ENCODE measurements at places on chromosomes 13 and 19.

- H3K4me3 ChIP-seq, result no peak overlapping the region
These were observed 102.7 kb downstream of the SIPA1L3 start for GRCh38 chr19:38009650-38010242.

DNA sequence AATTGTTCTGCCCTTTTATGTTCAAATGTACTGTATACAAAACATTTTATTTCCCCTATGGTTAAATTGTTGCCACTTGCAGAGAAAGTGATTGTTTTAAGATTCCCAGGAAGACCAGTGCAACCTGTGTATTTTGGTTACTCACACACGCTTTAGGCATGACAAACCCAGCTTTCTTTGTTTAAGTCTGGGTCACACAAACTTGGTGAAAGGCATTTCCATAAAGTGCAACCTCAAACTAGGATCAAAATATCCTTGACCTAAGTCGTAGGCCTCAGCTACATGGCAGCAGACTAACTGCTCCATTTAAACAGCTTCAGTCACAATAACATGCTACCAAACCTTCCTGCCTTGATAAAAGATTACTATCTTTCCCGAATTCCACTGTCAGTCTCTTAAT lies 639.0 kb upstream of the PRR20A start:
- H3K27me3 ChIP-seq, result no peaks in the 10 kb centered on the region
- no peak overlapping the region for H3K27ac ChIP-seq
- H3K36me3 ChIP-seq, result no peaks in the 10 kb centered on the region
- H3K4me3 ChIP-seq, result no peak overlapping the region
- H3K4me1 ChIP-seq, result no peaks in the 10 kb centered on the region
- no peak for ATAC-seq

DNA sequence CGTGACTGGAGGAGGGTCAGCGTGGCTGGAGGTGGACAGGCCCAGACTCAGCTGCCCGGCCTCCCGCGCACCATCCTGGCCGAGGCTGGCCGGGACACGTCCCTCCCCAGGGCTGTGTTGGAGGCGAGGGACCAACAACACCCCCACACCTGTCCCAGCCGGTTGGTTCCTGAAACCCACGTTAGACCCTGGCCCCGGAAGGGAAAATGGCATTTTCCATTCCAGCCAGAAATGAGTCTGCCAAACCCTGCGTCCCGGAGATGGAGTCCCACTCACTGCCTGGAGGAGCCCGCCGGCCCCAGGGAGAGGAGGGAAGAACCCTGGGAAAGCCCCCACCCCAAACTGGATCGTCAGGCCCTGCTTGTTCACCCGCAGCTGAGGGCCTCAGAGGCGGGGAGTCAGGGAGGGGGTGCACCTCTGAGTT lies 4.8 kb upstream of the WDR18 start:
- peak; percentile 32 for ATAC-seq
- no peaks in the 10 kb centered on the region for H3K27me3 ChIP-seq
- H3K27ac ChIP-seq, result no peak overlapping the region

DNA sequence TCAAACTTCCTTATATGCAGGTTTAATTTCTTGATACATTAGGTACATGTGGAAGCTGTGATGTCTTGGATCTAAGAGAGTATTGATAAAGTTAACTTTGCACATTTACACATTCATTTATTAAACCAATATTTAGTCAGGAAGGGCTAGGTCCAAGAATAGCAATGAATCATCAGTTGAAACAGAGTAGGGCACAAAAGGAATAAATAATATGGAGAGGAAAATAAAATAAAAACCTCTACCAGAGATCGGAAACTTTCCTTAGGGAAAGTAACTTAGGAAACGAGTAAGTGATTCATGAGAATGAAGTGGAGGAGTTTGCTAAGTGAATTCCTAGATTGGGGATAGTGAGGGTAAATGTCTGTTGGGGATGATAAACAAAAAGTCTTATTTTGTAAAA lies 259.4 kb upstream of the DACH1 start:
- H3K36me3 ChIP-seq, result no peaks in the 10 kb centered on the region
- H3K27me3 ChIP-seq, result no peaks in the 10 kb centered on the region
- no peak overlapping the region for H3K4me3 ChIP-seq
- no peak overlapping the region for H3K27ac ChIP-seq
- no peak for ATAC-seq

- no peak for ATAC-seq
- H3K27ac ChIP-seq, result no peak overlapping the region
- no peaks in the 10 kb centered on the region for H3K4me1 ChIP-seq
- H3K4me3 ChIP-seq, result no peak overlapping the region
These were observed 741.0 kb downstream of the UQCRFS1 start for GRCh38 chr19:28471731-28472510.

GRCh38 chr19:291006-291521 lies at the start of gene PLPP2:
TSS of gene PLPP2 (minus strand) at chr19:291403. CDS start at chr19:291336, 67 bp downstream.
- H3K4me1 ChIP-seq, result peaks cover 15% of the 10 kb centered on the region
- no peak within 1 kb of the TSS for H3K4me3 ChIP-seq
- ATAC-seq, result peak; percentile 44
- no peak within 1 kb of the TSS for H3K27ac ChIP-seq
- H3K27me3 ChIP-seq, result peaks cover 75% of the 10 kb centered on the region

GRCh38 chr13:112131081-112131712 lies 64.2 kb downstream of the SOX1 start:
- no peak for ATAC-seq
- no peak overlapping the region for H3K27ac ChIP-seq
- peaks cover 13% of the 10 kb centered on the region for H3K27me3 ChIP-seq

DNA sequence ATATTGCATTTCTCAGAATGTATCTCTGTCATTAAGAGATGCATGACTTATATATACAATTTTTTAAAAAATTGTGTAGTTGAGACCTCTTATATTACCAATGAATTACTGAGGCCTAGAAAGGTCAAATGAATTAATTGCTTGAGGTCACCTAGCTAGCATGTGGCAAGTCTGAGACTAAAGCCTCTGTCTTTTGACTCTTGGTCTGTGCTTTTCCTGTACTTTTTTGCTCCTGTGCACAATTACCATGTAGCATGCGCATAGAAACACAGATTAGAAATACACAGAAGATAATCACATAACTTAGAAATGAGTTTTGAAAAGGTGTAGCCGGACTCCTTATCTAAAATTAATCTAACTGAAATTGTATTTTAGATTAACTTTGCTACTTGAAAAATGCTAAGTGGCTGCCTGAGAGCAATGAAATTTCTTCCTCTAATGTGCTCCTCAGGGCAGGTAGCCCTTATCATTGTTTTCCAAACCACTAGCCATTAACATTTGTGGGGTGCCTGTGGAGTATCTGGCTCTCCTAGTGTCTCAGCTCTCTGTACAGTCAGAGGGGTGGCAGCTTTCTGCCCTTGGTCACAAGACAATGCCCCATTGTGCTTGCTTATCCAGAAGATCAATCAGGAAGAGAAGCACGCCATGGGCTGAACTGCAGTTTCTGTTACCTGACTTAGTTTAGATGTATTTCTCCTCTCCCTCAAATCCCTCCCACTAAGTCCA lies 119.6 kb downstream of the RFC3 start:
- H3K4me3 ChIP-seq, result no peak overlapping the region
- no peak for ATAC-seq
- no peak overlapping the region for H3K27ac ChIP-seq

DNA sequence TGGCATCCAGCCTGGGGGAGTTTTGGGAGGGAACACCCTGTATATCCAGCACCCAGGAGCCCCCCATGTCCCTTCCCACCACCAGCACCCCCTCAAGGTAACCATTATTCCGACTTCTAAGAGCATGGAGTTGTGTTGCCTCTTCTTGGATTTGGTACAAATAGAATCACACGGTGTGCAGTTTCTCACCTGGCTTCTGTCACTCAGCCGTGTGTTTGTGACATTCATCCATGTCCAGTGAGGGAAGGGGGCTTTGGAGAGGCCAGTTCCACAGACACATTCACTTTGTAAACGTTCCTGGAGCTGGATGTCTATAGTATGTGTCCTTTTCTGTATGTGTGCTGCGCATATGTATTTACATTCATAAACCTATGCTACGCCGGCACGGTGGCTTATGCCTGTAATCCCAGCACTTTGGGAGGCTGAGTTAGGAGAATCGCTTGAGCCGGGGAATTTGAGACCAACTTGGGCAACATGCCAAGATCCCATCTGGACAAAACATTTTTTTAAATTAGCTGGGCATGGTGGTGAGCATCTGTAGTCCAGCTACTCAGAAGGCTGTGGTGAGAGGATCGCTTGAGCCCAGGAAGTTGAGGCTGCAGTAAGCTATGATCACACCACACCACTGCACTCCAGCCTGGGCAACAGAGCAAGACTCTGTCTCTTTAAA lies 36.6 kb downstream of the MYH14 start:
- no peaks in the 10 kb centered on the region for H3K36me3 ChIP-seq
- no peaks in the 10 kb centered on the region for H3K4me1 ChIP-seq
- H3K27ac ChIP-seq, result no peak overlapping the region
- peaks cover 52% of the 10 kb centered on the region for H3K27me3 ChIP-seq
- no peak overlapping the region for H3K4me3 ChIP-seq
- ATAC-seq, result no peak

DNA sequence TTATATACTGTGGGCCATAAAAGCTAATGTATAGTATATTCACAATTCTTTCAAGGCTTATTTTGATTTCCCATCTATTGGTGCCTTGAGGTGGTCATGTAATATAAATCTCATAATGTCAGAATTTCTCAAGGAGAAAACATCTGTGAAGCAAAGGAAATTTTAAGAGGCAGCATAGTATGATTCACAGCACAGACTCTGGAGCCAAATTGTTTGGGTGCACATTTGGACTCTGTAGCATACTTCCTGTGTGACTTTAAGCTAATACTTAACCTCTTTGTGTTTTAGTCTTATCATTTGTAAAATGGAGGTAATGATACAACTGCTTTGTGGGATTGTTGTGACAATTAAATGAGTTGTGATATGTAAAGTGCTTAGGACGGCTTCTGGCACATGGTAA lies 67.6 kb downstream of the PIBF1 start:
- peaks cover 65% of the 10 kb centered on the region for H3K36me3 ChIP-seq
- H3K4me1 ChIP-seq, result no peaks in the 10 kb centered on the region
- H3K4me3 ChIP-seq, result no peak overlapping the region
- H3K27ac ChIP-seq, result no peak overlapping the region
- no peak for ATAC-seq
- no peaks in the 10 kb centered on the region for H3K27me3 ChIP-seq

DNA sequence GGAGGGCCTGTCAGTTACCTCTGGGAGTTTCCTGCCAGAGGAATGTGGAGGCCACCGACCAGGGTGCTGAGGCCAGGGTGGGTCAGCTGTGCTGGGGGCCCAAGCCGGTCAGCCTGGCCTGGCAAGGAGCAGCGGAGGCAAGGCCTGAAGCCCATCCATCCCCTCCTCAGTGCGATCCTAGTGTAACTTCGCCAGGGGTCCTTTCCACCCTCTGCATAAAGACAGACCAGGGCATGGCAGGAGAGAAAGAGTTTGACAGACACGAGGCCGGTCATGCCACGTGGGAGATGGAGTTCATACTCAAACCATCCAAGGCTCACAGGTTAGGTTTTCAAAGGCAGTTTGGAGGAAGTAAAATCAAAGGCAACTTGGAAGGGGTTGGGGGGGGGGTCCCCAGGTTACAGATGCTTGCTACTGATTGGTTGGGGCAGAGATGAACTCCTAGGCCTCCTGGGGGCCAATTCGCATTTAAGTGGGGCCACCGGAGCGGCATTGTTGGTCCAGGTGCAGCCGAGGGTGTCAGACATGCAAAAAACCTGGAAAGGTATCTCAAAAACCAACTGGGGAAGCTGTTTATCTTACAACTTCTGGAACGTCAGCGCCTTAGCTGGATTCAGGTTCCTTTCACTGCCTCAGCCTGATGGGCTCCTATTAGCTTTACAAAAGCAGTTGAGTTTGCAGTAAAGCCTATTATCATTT lies 36.8 kb upstream of the DPRX start:
- H3K4me3 ChIP-seq, result no peak overlapping the region
- no peaks in the 10 kb centered on the region for H3K36me3 ChIP-seq
- no peaks in the 10 kb centered on the region for H3K4me1 ChIP-seq
- no peak for ATAC-seq
- H3K27me3 ChIP-seq, result no peaks in the 10 kb centered on the region

DNA sequence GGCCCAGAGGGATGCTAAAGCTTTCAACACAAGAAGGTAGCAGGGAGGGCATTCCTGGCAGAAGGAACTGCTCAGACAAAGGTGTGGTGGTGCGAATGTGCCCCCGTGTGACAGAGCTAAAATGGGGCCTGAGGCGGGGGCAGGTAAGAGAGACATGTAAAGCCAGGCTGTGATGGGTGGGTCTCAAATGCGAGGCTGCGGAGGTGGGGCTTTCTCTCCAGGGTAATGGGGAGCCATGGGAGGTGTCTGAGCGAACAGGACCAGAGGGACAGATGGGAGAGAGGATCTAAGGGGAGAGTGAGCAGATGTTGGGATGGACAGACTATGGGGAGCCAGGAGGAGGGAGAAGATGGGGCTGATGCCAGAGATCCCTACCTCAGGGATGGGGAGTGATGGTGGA lies 44.7 kb upstream of the NFIC start:
- no peak overlapping the region for H3K27ac ChIP-seq
- H3K36me3 ChIP-seq, result no peaks in the 10 kb centered on the region
- H3K4me3 ChIP-seq, result no peak overlapping the region

DNA sequence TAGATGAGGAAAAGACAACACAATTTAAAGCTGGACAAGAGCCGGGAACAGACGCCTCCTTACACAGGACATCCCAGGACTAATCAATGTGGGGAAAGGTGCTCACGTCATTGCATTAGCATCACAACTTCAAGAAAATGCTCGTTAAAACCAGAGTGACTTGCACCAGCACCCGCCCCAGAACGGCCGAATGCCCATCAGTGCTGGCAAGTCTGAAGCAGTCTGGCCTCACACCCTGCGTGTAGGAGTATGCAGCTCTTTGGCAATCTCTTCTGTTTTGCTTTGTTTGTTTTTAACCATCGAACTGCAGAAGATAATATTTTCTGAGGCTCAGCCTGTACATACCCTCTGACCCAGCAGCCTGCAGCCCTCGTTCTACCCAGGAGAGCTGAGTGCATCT lies 44.8 kb upstream of the LDLR start:
- no peak overlapping the region for H3K27ac ChIP-seq
- peaks cover 55% of the 10 kb centered on the region for H3K36me3 ChIP-seq
- H3K4me1 ChIP-seq, result peaks cover 31% of the 10 kb centered on the region
- ATAC-seq, result no peak
- no peak overlapping the region for H3K4me3 ChIP-seq

- H3K4me3 ChIP-seq, result no peak overlapping the region
- no peak overlapping the region for H3K27ac ChIP-seq
- no peaks in the 10 kb centered on the region for H3K36me3 ChIP-seq
- ATAC-seq, result no peak
- no peaks in the 10 kb centered on the region for H3K27me3 ChIP-seq
These were observed 617.2 kb downstream of the DCT start for GRCh38 chr13:93862259-93862658.

DNA sequence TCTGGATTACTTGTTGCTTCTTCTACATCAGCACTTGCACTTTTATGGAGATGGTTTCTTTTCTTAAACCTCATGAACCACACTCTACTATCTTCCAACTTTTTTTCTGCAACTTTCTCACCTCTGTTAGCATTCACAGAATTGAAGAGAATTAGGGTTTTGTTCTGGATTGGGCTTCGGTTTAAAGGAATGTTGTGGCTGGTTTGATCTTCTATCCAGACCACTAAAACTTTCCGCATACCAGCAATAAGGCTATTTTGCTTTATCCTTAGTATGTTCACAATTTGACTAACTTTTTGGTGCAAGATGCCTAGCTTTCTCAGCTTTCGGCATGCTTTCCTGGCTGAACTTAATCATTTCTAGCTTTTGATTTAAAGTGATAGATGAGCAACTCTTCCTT lies 666.7 kb upstream of the MIR17HG start:
- H3K27me3 ChIP-seq, result no peaks in the 10 kb centered on the region
- no peak overlapping the region for H3K4me3 ChIP-seq
- H3K36me3 ChIP-seq, result no peaks in the 10 kb centered on the region
- no peak for ATAC-seq
- H3K27ac ChIP-seq, result no peak overlapping the region

GRCh38 chr13:40970803-40971202 lies 48.3 kb downstream of the ELF1 start:
- ATAC-seq, result no peak
- H3K27me3 ChIP-seq, result no peaks in the 10 kb centered on the region
- no peak overlapping the region for H3K4me3 ChIP-seq
- H3K4me1 ChIP-seq, result peaks cover 80% of the 10 kb centered on the region
- H3K27ac ChIP-seq, result no peak overlapping the region

All from stimulated activated memory B cell treated with anti-CD40 and anti-IgM and Interleukin-4, amounts not matched to agents 10 μg/mL and 1 μg/mL and 100 μg/mL, for 72 hours (primary cell).